NCI-H1436 treated with DMSO at 0.1 percent for 48 hours (cell line): ENCODE measurements at places on chromosomes 12 and 14.

- no peak for DNase-seq
Measured at GRCh38 chr14:38016497-38016896, 191.2 kb upstream of the SSTR1 start.

- no peak for DNase-seq
Measured at GRCh38 chr14:55505846-55506245, 65.4 kb upstream of the TBPL2 start.

GRCh38 chr12:127925971-127926370 is 341.0 kb upstream of the TMEM132C start:
- DNase-seq, result no peak

DNA sequence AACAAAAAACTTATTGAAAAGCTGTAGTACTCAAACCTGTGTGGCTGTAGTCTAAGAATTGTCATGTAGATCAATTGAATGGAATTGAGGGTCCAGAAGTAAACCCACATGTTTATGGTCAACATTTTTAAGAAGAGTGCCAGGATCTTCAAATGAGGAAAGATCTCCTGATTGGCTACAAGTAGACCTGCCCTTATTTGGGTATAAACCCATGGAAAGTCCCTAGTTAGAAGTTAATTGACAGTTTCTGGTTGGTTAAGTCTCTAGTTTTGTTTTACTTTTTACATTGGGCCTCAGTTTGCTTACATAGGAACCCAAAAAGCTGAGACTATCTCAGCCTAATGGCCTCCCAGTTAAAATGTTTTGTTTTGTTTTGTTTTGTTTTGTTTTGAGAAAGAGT is 91.9 kb upstream of the RESF1 start:
- no peak for DNase-seq

DNA sequence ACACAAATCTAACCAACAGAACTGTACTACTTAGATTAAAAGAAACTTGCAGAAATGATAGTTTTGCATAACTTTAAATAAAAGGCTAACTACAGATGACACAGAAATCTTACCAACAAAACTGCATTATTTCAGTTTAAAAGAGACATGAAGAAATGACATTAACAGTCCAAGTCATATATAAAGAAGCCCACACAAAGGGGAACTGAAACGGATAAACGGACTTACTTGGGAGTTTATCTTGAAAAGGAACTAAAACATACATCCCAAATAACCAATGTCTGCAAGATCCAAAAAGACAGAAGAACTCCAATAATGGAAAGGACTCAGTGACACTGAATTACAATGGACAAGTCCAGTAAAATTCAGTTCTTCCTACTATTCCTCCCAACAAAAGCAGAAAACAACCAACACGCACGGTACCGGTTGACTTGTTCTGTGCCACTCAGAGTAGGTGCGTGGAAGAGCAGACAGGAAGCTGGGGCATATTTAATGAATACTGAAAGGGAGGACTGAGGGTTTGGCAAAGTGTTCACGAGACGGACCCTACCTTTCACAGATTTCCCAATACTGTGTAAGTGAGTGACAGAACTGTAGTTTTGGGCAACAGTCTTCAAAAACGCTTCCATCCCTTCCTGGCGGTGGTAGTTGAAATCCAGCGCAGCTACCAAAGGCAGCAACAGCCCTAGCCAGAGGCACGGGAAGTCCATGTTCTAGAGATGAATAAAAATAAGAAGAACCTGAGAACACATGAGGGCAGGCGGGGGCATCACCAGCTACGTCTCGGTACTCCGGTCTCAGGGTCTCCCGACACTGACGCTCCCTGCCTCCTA is 627 bp downstream of the CPM start:
- DNase-seq, result no peak

- DNase-seq, result no peak
Measured at GRCh38 chr12:77488041-77488620, 342.6 kb upstream of the NAV3 start.

GRCh38 chr12:41250748-41251147 is 62.6 kb downstream of the PDZRN4 start:
- DNase-seq, result no peak

DNA sequence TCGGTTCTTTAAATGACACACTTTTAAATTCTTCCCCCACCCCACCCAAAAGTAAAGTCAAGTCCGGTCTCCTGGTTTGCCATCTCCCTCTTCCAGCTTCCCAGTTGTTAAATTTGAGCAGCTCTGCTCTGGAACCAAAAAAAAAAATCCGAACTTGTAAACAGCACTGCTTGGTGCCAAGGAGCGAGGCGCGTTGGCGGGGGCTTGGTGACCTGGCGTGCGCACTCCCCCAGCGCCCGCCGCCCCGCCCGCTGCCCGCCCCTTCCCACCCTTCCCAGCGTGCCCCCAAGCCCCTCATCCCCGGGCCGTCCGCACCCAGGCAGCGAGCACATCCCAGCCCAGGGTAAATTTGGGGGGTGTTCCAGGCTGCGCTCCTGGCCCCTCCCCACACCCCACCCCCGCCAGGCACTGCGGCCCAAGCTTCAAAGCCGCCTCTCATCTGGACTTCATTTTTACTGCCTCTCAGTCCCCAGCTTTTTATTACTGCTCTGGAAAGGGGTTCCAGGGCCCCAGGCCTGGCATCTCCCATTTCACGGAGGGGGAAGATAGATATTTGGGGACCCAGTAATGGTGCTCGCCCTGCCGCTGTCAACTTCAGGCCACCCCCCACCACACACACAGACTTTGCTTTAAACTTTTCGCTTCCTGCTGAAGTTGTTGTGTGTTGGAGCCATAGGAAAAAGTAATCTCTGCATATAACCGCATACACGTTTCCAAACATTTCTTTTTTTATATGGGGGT is 11.7 kb upstream of the ITGB7 start:
- DNase-seq, result no peak

GRCh38 chr14:61652526-61653262 is 42.6 kb upstream of the HIF1A start:
- no peak for DNase-seq

- no peak for DNase-seq
Measured at GRCh38 chr14:68401855-68402254, 391.0 kb downstream of the ZFP36L1 start.

DNA sequence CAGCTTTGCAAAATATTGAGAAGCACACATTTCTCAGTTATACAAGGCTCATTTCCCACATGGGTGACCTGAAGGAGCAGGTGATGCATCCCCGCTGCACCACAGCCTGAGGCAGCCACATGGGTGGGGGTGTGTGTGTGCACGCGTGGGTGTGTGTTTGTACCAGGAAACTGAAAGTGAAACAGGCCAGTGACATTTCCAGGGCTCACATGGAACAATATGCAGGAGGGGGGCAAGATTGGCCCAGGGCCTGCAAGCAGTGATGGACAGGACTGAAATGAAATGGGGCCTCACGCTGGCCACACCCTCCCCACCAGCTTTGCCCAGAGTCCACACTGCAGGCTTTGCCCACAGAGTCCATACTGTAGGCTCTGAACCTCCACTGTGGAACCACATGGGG is 154.2 kb upstream of the PARP11 start:
- no peak for DNase-seq

DNA sequence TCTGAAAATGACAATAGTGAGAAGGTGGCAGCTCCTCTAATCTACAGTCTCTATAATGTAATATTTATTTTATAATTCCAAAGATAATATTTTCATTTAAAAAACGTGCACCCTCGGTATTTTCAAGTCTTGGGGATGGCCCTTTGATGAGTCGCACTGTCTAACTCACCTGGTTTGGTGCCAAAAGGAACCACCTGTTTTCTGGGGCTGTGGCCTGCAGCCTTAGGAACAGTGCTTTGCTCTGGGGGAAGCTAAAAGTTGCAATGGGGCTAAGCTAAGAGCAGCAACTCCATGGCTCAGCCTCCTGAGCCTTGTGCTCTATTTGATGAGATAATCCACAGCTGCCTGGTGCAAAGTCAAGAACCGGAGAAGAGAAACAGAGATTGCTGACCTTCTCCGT is 6.4 kb upstream of the ENDOU start:
- no peak for DNase-seq

DNA sequence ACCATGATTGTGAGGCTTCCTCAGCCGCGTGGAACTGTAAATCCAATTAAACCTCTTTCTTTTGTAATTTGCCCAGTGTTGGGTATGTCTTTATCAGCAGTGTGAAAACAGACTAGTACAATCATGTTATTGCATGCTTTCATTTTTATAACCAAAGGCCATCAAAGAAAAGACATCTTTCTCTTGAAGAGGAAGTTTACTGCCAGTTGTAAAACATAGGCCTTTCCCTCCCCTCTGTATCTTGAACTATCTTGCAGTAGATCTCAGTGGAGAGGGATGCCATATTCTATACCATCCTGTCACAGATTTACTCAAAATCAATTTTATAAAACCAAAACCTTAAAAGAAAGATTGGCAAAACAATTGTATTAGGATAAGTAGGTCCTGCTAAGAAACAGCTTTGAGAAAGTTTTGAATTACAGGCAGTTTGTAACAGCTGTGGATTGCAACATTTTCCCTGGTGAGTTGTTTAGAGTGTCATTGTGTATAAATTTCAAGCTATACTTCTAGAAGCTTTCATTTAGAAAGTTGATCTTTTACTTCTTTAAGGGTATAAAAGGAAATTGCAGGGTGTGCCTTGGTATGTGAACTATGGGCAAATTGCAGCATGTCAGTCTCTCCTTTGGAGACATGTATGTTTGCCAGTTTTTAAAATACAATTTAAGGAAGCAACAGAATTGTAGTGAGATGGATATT is 128.0 kb downstream of the ATP23 start:
- DNase-seq, result no peak

DNA sequence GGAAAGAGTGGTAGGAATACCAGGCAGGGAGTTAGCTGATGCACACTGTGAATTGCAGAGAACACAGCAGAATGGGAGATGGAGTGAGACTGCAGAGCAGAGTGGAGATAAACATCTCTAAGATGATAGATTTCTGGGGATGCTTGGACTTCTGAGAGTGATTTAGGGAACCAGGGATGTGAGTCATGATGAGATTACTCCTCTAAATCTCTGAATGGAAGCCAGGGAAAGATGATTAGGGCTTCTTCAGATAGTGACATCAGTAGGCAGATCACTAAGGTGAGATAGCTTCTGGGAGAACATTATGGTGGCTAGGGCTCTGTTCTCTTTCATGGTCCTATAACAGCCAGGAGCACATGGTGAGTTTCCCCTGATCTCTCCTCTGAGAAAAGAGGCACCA is 501.5 kb upstream of the USP15 start:
- no peak for DNase-seq

- no peak for DNase-seq
Measured at GRCh38 chr14:76773188-76773885, 12.1 kb downstream of the VASH1 start.

- no peak for DNase-seq
Measured at GRCh38 chr14:28098856-28099255, 667.7 kb upstream of the FOXG1 start.

GRCh38 chr12:122757568-122757967 is 4.9 kb downstream of the DENR start:
- no peak for DNase-seq

DNA sequence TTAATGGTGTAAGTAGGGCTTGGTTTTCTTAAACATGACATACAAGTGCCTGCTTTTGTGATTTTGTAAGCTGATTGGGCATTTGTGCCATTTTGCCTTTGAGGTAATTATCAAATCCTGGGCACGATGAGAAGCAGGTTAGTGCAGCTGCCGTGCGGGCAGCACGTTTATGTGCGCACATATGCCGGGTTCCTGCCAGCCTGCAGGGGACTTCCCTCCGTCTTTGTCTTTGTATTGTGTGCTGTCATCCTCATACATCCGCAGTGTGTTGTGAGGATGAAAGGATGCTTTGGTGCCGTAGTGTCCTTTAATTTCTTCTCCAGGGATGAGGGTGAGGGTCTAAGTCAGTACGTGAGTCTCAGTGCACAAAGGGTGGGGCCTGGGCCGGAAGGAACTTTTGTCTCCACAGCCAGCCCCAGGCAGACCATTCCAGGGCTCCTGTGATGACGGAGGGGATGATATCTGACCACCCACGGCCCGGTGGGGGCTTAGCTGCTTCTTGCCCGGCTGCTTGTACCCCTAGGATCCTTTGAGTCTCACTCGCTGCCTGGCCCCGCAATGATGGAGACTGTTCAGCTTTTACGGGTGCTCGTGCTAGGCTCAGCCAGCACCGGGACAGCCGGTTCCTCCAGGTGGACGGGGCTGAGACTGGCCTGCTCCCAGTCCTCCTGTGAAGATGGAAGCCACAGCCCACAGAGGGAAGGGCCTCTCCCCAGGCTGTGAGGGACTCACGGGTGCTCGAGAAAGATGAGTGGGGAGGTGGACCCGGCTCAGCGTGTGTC is 54.6 kb downstream of the ADGRD1 start:
- no peak for DNase-seq

- DNase-seq, result no peak
Measured at GRCh38 chr14:70651522-70651921, 9.8 kb downstream of the TTC9 start.

- no peak for DNase-seq
Measured at GRCh38 chr12:3655328-3655900, 97.5 kb downstream of the CRACR2A start.

- no peak for DNase-seq
Measured at GRCh38 chr14:103142026-103142425, 18.8 kb downstream of the TNFAIP2 start.

DNA sequence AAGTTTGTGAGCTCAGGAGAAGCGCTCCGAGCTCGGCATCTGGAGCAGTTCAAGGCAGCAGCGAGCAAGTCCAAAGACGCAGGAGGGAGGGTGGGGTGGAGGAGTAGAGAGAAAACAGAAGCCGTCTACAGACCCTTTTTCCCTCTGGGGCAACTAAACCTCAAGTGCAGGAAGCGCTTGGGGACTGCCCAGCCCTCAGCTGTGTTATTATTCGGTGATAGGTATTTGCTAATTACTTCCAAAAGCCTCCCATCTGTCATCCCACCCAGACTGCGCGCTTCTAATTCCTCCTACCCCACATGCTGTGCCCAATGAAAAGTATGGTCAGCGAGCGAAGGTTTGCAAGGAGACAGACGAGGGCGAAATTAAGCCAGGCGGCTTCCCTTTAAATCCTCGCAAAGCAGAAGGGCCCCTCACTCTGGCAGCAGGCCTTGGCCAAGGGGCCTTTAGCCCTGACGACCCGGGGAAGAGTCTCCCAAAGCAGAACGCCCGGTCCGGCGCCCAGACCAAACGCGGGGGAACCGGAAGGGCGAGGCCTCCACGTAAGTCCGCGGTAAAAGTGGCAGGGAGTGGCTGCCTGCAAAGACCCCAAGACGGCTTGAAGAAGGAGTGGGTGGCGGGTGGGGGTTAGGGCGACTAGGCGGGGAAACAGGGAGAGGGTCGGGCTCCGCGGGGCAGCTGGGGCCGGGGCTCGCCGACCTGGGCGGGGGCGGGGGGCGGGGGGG is 507 bp upstream of the CD9 start:
- no peak for DNase-seq

DNA sequence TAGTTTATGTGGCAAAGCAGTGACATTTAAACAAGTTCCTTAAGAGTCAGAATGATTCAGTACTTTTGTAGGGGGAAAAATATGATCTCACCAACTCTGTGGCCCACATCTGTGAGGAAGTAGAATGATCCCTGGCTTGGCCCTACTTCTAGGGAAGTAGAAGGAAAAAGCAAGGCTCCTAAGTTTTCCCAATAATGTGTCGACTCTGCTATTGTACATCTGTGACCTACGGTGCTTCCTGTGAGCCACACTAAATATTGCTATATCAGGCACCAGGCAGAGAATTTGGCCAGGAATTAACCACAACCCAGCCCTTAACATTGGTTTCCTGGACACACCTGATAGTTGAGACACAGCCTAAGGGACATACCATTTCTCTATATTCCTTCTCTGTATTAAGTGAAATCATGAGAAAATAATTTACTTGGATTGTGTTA is 9.3 kb upstream of the NID2 start:
- DNase-seq, result no peak

- DNase-seq, result no peak
Measured at GRCh38 chr12:75814851-75815754, 216.5 kb downstream of the PHLDA1 start.
